ENCODE measurements at places on chromosomes 12 and 14.

GRCh38 chr12:23860019-23860418 lies 89.5 kb downstream of the SOX5 start:
- no peak for DNase-seq

DNA sequence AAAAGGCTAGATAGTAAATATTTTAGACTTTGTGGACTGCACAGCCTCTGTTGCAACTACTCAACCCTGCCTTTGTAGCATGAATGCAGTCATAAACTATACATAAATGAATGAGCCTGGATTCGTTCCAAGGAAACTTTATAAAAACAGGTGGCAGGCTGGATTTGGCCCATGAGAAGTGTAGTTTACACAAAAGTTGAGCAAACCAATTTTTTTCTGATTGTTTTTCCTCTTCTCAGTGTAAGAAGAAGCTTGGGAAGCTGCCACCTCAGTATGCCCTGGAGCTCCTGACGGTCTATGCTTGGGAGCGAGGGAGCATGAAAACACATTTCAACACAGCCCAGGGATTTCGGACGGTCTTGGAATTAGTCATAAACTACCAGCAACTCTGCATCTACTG lies 9.5 kb downstream of the OAS1 start:
- no peak for DNase-seq

- DNase-seq = no peak
Observed at GRCh38 chr14:22814941-22815713, at the start of gene SLC7A7. TSS of gene SLC7A7 (minus strand) at chr14:22815435. CDS start at chr14:22813398, 2,037 bp downstream.

DNA sequence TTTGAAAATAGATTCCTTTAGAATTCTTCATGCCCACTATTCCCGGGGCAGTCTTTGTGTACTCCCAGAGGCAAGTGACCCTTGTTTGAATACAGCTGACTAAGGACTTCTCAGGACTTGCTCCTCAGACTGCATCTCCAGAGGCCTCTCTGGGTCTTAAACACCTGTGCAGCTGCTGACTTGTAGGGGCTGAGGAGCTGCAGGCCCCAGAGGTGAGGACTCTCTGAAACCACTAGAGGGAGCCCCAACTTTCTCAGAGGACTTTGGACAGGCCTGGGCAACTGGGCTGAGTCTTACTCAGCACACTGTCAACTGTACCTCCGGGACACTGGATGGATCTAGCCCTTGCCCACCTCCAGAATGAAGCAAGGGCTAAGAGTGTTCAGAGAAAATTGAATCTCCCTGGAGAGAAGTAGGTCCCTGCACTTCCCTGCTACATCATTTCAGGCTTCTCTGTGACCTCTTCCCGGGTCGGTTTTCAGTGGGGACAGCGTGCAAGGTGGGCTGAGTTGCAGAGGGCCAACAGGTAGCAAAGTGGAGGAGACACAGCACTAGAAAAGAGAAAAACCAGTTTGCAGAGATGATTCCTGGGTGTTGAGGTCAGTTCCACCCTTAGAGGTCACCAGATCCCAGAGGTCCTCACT lies 164.6 kb downstream of the TMEM117 start:
- DNase-seq = peak; percentile 19

DNA sequence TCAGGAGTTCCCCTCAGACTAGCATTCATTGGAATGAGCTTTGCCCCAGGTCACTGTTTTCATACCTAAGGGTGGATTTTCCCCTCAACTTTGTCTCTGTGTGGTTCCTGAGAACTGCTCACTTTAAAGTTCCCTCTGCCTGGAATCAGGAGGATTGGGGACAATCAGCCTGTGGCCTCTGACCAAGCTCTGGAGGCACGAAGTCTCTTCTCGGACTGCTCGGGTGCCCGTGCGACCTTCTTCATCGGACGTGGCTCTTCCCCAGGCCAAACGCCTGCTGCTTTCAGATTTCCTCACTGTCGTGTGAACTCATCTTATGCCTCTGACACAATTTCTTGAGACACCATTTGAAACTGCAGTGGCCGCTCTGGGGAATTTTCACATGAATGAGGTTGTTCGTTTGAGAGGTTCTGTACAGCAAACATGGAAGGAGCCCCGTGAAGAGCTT lies 153.7 kb upstream of the PZP start:
- DNase-seq = no peak

DNA sequence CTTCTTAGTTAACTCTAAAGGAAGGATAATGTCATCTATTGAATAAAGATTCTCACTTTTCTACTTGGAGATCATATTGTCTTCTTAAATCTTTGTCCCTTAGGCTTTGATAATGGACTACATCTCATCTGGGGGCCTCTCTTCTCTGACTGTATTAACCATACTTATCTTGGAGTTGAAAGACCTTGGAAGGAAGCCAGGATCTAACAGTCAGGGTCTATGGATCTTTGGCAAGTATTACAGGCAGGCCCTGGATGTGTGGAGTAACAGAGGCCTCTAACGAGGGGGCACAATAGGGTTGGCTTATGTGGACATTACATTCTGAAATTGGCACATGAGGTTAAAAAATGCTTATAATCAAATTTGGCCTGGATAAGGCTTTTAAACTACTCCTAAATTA lies 513.8 kb downstream of the NRXN3 start:
- DNase-seq = no peak

DNA sequence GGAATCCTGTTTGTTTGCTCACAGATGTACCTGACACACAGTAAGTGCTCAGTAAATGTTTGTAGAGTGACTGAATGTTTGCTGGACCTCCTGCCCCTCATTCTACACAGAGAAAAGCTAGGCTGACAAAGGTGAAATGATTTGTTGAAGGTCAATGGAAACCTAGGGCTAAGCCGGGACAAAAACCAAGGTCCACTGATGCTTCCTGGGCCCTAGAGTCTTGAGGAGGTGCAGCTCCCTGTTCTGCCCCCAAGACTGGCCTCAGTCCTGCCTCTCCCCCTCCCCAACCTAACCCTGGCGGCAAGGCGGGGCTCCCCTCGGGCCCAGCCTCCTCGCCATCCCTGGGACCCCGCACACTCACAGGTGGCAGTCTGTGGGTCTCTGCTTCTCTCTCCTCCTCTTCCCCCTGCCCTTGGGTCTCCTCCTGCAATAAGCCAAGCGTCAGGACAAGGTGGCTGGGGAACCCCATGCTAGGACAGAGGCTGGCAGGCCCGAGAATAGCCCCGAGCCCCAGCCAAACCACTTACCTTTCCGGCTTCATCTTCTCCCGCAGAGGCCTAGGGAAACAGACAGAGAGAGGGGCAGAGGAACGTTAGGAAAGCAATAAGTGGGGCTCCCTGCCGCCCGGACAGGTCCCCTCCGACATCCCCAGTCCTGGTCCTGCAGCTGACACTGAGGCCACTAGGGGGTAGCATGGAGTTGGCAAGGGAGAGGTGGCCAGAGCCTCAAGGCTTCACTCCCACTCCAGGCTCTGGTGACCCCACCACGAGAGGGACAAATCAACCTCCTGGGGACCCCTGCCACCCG lies 9.3 kb downstream of the PGF start:
- DNase-seq = peak; percentile 92

GRCh38 chr14:104715416-104715815 lies 8.6 kb upstream of the ADSS1 start:
- DNase-seq = no peak

DNA sequence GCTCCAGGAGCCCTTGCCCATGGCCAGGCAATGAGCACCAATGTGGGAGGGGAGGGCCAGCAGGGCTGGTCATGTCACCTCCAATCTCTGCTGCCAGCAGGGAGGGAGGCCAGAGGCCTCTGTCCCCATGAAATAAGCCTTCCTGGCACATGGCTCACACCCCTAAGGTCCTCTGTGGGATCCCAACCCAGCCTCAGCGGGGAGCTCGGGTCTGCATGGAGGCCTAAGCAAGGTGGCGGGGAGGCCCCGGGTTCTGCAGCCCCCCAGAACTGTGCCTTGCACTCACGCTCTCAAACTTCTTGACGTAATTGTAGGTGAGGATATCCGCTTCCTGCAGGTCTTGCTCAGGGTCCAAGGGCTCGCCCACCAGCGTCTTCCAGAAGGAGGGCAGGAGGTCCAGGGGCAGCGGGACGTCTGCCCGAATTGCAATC lies 41.7 kb downstream of the TRAFD1 start:
- no peak for DNase-seq

GRCh38 chr12:34402899-34403705 lies 380.8 kb downstream of the ALG10 start:
- DNase-seq = no peak

DNA sequence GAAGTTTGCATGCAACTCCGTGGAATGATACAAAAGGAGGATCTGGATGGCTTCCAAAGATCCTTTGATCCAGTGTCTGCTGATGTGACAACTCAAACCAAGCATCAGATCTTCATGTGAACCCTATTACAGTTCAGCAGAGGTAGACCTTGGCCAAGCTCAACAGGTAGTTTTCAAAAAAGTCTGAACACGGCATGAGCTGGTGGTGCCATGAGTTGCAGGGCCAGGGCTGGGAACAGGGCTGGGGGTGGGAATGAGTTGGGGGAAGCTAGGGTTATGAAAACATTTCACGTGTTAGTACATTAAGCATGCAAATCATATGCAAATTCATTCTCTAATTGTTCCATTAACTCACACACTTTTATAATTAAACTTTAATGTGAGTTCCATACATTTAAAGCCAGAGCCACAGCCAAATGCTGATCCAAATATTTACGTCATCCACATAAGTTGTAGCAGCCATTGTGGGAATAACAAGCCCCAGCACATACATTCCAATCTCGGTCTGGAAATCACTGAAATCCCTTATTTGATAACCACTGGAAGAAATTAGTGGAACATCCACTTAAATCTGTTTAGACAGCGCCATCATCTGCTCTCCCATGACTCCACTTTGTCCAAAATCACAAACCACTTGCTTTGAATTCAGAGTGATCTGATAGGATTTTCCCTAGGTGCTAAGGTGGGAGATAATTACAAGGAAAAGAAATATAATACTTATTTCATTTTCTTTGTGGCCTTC lies 158.5 kb downstream of the APAF1 start:
- DNase-seq = no peak
